ENCODE measurements at places on chromosomes 2 and 18.
A peak's percentile ranks its signal among the peaks of the same experiment; 100 is the strongest.

- DNase-seq, result peak; percentile 43
Measured at GRCh38 chr18:57441071-57441794, 6.1 kb downstream of the ONECUT2 start.

GRCh38 chr2:151338115-151338514 lies 19.3 kb upstream of the TNFAIP6 start:
- no peak for DNase-seq

- DNase-seq, result no peak
Measured at GRCh38 chr2:160005908-160006307, 56.5 kb downstream of the PLA2R1 start.

DNA sequence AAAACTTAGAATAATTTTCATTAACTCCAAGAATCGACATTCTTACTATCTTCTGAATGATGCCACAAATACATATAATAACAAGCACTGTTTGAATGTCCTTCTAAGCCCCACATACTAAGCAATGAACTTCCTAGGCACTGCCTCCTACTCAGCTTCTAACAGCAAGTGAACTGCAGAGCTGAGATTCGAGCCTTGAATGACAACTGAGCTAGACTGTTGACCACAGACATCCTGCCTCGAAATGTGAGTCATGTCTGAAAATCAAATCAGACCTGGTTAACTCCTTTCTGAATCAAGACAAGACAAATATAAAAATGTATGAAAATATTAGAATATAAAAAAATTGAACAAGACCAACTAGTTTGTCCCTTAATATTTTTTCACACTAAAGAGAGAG lies 108.1 kb downstream of the MYT1L start:
- DNase-seq, result peak; percentile 3

DNA sequence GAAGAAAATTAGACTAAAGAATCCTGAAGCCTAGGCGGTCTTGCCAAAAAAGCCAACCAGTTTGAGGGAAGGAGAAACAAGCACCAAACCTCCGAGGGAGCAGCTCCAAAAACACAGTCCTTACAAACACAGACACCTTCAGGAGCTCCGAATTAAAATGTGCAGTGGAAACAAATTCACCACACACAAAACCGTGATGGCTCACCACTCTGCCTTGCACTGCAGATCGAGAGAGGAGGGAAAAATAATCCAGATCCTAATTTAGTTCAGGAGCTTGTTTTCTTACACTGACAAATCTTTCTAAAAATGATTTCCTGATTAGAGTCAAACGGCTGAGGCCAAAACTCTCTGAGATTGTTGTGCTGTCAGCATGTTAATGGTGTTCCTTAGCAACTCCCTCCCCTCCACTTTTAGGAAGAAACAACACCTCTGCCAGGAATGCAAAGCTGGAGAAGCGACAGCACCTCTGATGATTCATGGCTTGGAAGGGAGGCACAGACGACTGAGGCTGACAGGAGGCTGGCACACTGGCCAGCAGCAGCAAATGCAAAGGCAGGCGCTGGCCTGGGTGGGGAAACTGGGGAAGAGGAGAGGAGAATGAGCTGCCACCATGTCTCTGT lies 249.4 kb upstream of the KLHL29 start:
- peak; percentile 46 for DNase-seq

- DNase-seq, result peak; percentile 82
Measured at GRCh38 chr2:211367711-211368110, 811.3 kb downstream of the CPS1 start.

DNA sequence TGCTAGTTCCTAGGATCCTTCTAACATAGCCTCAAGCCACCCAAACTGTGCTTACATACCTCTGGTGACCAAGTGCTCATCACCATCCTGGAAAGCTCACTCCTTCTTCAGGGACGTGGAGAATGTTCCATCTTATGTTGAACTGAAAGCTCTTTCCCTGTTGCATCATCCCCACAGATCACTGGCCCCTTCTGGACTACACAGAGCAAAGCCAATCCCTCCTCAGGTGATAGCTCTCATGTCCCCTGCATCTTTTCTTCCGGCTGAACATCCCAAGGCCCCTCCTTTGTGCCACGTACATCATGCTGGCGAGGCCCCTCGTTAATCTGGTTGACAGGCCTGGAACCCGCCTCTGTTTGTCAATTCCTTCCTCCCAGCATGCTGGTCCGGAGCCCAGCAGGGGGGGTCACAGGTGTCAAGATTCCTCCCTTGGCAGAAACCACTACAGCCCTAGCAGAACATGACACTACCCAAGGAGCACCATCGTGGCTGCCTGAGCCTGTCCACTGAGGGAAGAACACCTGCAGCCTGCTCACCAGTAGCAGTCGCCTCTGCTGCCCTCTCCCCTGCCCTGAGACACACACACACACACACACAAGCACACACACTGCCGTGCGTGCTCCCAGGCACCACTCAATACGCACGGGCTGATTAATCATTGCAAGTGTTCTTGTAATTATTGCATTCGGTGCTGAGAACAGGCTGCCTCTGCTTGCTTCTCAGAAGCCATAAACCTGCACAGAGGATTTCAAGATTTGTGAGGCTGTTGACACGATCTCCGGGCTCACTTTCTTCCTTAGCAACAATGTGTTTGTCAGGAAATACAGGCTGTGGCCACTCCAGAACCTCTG lies 6.3 kb upstream of the KCNK3 start:
- DNase-seq, result peak; percentile 22

DNA sequence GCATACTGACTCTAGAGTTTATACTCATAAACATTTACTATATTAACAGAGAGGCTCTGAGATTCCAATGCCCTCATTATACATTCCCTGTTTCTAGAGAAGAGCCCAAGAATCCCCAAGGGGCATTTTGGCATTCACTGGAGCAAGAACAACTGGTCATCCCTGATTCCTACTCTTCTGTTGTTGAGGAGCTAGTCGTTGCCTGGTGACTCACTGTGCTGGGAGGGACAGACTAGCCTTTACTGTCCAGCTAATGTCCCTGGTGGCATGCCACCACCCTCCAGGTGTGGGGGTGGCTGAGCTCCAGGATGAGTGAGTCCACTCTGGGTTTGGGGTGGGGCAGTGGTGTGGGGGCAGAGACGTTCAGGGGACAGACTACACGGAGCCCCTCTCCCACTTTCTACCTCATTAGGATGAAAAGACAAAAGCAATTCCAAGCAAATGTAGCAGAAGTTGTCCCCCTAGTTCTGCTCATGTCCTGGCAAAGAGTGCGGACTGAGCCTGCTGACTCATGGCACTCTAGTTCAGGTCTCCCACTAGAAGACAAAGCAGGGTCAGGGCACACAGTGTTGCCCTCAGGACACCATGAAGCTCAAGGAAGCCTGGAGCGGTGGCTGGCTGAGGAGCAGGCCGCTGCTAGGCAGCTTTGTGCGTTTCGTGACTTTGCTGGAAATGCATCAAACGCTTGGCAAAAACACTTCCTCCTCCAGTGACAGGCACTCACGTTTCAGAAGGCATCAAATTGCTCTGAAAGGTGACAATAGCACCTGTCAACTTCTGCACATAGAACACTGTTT lies 49.4 kb downstream of the RHOB start:
- DNase-seq, result peak; percentile 97

GRCh38 chr2:172725746-172726145 lies 9.9 kb upstream of the RAPGEF4 start:
- no peak for DNase-seq

- DNase-seq, result no peak
Measured at GRCh38 chr2:171173087-171173486, 12.4 kb upstream of the TLK1 start.

- DNase-seq, result peak; percentile 33
Measured at GRCh38 chr18:76522122-76522503, 27.1 kb upstream of the ZNF516 start.

DNA sequence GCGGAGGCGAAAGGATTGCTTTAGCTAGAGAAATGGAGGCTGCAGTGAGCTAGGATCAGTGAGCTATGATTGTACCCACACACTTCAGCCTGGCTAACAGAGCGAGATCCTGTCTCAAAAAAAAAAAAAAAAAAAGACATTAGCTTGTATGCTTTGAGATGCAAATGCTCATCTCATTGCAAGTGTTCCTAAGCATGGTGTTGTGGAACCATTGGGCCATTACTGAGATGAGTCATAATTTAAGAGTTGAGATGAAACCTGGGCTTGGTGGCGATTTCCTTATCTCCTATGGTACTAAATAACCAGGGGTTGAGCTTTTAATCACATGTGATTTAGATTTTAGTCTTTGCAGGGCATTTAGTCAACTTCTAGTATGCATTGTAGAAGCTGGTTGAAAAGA lies 2.2 kb downstream of the PLEKHA3 start:
- no peak for DNase-seq
